GM23338 (cell line): ENCODE measurements at places on chromosomes 7 and 10.

DNA sequence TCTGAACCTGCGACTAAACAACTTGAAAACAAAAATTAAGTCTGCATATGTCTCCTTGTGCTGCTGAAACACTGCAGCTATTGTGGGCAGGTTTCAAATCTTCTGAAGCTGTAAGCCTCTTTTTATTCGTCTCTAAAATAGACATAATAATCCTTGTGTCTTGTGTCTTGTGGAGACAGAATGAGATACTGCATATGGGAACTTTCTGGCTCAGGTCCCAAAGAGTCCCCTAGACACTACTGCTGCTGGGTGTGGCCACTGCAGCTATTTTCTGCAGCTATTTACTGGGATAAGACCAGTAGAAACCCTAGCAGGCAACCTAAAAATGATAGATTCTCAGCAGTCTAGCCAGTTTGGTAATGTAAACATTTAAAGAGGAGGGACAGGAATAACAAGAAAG lies 252.0 kb downstream of the ELMO1 start:
- DNase-seq, result no peak

DNA sequence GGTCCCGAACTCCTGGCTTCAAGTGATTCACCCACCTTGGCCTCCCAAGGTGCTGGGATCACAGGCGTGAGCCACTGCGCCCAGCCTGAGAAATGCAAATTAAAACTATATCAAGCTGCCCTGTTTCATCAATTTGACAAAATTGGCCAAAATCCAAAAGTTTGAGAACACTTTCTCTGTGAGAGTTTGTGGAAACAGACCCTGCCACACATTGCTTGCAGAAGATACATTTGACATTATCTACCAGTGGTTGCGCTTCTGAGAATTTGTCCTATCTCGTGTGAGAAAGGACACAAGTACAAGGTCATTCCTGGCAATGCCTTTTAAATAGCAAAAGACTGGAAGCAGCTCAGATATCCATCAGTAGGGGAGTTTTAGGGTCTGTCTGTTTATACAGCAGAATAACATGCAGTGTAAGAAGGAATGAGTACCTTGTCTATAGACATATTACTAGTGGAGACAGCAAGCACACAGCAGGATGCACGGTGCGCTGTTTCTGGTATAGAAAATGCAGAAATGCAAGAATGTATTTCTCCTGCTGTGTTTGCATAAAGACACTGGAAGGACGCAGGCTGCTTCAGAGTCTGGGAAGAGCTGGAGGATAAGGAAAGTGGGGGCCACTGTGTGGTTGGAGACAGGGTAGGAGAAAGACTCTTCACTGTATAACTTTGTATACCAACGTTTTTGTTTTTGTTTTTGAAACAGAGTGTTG lies 4.3 kb downstream of the LHPP start:
- peak; percentile 74 for DNase-seq

- no peak for DNase-seq
Observed at GRCh38 chr7:117281562-117281961, 41.3 kb downstream of the WNT2 start.

DNA sequence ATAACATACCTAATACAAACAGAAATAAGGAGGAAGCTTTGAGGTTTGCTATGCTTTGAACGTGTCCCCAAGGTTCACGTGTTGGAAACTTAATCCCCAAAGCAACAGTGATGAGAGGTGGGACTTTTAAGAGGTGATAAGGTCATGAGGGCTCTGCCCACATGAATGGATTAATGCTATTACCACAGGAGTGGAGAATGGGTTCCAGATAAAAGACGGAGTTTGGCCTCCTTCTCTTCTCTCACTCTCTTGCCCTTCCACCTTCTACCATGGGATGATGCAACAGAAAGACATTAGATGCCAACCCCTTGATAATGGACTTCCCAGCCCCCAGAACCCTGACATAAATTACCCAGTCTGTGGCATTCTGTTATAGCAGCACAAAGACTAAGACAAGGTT lies 9.6 kb downstream of the ITGB1 start:
- no peak for DNase-seq

DNA sequence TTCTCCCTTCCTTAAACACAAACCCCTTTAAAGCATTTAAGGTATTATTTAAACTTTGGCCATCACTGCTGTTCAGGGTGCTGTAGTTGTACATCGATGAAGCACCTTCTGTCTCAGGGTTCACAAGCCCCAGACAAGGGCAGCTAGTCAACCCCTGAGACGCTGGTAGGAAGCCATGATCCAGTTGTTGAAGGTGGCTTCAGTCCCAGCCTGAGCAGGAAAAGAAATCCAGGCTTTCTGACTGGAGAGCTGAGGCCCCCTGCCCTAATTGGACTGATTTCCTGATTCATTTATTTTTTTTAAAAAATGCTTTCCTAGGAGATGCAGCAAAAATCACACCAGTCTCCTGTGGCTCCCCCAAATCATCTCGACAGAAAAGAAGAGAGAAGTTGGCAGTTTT lies 15.8 kb downstream of the CPA1 start:
- DNase-seq, result no peak

DNA sequence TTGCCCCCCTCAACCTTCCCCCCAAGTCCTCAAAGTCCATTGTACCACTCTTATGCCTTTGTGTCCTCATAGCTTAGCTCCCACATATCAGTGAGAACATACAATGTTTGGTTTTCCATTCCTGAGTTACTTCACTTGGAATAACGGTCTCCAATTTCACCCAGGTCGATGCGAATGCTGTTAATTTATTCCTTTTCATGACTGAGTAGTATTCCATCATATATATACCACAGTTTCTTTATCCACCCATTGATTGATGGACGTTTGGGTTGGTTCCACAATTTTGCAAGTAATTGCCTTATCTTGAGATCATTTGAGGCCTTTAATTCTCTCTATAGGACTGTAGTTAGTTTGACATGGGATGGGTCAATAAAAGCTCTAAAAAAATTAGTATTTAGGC lies 124.7 kb downstream of the ARL4A start:
- DNase-seq, result no peak

DNA sequence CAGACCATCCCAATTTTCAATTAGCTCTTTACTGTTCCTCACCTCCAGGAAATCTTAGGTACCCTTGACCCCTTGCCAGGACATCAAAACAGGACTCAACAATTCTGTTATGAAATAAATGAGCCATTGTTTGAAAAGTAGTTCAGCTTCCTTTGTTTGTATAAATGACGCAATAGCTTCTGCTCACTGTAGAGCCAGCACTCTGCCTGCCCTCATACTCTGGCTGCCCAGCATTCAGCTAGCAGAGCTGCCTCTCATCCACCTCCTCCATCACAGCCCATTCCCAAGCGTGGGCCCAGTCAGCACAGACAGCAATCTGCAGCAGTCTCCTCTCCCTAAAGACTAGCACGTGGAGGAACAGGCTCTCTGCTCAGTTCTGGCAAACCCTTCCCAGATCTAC lies 478.6 kb downstream of the GRID1 start:
- no peak for DNase-seq

DNA sequence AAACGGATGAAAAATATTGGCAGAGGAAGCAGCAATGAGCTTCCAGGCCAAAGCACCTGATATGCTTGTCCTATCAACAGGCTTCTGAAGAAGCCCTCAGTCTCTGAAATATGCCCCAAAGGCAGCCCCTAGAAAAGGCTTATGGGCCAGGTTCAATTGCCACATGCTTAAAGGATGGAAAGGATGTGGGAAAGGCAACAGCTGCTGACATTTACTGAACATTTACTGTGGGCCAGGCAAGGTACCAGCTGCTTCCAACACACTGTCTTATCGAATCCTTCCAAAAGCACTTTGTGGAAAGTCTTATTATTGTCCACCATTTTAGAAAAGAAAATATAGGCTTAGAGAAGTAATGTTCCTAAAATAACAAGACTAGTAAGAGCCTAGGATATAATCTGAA lies 56.5 kb downstream of the DOCK4 start:
- no peak for DNase-seq

DNA sequence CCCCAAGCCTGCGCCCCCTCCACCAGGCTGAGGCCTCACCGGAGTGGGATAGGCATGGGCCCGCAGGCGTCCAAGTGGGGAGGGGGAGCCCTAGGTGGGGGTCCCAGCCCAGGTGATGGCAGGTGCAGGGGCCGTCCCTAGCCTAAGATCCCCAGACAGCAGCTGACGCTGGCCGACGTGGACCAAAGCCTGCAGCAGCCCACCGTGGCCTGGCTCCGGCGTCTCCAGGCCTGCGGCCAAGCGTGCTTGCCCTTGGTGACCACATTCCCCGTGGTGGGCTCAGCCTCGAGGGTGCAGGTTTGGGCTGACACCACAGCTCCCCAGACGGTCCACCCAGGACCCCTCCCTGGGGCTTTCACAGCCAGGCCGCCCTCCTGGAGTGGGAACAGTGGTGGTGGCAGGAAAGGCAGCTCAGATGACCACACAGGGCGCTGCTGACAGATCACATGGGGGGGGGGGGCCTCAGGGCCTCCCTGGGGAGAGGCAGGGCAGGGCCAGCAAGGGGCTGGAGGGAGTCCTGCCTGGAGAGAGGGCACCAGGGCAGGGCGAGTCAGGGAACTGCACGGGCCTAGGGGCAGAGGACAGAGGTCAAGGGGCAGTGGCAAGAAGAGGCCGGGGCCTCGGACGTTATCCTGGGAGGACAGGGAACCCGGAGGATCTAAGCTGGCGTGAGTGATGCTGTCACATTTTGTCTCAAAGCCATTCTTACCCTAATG lies 767 bp upstream of the ADAM8 start:
- DNase-seq, result no peak
